Activated naive CD4-positive, alpha-beta T cell (primary cell): ENCODE measurements at places on chromosomes 2 and 18.
A peak's percentile ranks its signal among the peaks of the same experiment; 100 is the strongest.

- DNase-seq, result no peak
Observed at GRCh38 chr2:206611736-206612135, 30.6 kb upstream of the FAM237A start.

DNA sequence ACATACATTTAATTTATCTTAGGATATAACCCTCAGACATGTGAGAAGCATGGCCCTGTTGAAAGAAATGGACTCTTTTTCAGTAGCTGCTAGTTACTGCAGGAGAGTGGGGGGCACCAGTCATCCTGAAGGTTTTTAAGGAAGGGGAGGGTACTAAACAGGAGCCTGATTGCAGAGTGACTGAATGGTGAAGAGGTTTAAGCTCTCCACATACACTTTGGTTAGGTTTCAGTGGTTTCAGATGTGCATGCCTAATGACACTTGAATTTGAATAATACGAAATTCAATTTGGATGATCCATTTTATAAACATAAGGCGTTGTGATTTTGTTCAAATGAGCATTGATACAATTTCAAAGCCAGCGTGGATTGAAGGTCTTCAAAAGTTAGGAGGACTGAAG lies 10.9 kb upstream of the FAM237A start:
- no peak for DNase-seq

- DNase-seq, result no peak
Observed at GRCh38 chr2:38146275-38146906, 70.4 kb upstream of the CYP1B1 start.

GRCh38 chr18:62011416-62011815 lies 118.6 kb upstream of the RNF152 start:
- DNase-seq, result no peak

GRCh38 chr2:25053041-25053440 lies 11.2 kb downstream of the EFR3B start:
- DNase-seq, result no peak

GRCh38 chr2:196591004-196591403 lies 48.5 kb upstream of the CCDC150 start:
- DNase-seq, result no peak

DNA sequence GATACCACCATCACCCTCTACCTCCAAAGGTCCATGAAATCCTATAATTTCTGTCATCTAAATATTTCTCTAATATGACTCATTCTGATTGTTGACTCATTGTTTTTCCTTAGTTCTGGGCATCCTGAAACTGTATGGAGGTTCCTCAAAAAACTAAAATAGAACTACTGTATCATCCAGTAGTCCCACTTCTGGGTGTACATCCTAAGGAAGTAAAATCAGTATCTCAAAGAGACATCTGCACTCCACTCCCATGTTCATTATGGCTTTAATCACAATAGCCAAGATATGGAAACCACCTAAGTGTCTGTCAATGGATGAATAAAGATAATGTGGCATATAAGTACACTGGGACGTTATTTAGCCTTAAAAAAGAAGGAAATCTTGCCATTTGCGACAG lies 125.8 kb upstream of the MYO3B start:
- no peak for DNase-seq

- DNase-seq, result no peak
Observed at GRCh38 chr2:199940373-199940772, 14.9 kb downstream of the TYW5 start.

- no peak for DNase-seq
Observed at GRCh38 chr2:226664140-226664539, 135.5 kb downstream of the IRS1 start.

DNA sequence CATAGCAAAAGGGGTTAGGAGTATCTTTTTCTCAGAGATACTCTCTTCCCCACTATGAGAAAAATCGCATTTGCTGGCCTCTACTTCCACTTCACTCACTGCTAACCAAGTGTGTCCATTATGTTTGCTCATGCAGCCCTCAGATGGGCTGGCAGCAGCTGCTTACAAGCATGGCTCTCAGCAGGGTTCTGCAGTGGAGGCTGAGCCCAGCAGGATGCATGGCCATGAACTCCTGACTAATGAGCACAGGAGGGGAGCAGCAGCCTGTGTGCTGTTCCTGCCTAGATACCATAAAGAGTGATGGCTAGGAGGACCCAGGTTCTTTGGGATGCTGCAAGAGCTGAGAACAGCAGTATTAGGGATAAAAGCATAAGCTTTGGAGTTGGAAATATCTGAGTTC lies 316.9 kb upstream of the THSD7B start:
- no peak for DNase-seq

GRCh38 chr2:74250189-74250631 lies 51.8 kb downstream of the MTHFD2 start:
- DNase-seq, result peak; percentile 38

GRCh38 chr18:73683409-73684238 lies 464.0 kb downstream of the FBXO15 start:
- DNase-seq, result no peak

GRCh38 chr2:121004950-121005349 lies 269.3 kb downstream of the GLI2 start:
- DNase-seq, result no peak

DNA sequence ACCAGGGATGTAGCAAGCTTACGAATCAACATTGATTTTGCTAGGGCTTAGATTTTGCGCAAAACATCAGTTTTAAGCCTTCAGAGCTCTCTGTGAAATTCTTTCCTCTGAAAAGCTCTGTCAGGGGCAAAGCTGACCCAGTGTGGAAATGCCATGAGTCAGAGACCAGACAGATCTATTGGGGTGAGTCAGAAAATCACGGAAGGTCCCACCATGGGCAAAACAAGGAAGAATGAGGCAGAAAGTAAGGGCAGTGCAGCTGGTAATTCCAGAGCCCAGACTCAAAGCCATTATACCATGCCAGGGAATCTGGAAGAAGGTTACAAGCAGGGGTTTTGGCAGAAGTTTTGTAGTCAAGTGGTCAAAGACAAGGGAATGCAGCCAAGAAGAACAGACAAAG lies 256.6 kb upstream of the CTAGE1 start:
- DNase-seq, result no peak

DNA sequence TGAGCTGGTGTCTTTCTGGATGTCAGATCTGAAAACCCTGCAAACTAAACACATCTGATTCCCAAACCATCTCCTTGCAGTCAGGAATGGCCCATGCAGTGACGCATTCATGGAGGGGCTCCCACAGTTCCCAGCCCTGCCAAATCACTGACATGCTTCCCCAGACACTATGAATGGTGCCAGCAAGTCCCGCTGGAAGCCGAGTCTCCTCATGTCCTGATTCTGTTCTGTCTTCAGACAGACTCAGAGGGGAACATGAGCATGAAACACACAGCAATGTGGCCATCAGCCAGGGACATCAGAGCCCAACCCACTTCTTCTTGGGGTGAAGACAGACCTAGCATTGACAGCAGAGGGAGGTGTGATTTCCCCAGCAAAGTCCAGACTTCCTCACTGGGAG lies 83.7 kb downstream of the TTC32 start:
- DNase-seq, result no peak

DNA sequence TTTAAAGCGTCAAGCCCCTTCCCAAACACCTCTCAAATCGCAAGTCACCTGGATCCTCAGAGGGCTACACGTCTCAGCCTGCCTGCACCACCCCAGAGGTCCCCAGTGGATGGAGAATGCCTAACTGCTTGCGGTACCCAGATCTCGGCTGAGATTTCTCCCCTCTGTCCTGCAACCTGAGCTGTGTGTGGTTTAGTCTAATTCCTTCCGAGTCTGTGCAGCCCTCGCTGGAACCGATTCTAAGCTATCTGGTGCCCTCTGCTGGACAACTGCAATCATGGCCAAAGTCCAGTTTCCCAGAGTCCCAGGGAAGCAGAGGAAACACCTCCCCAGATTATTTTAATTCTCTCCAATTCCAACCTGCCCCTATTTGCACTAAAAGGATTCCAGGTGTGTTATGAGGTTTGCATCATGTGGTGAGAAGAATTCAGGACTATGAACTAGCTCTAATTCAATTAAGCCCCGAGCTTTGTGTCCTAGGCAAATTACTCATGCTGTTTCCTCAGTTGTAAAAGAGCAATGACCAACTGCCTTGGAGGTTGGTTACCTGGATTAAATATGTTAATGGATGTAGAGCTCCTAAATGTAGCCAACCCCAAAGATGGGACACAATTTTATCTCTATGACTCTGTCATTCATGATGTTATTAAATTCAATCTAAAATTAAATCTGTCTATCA lies 276.1 kb upstream of the NCKAP5 start:
- peak; percentile 13 for DNase-seq

DNA sequence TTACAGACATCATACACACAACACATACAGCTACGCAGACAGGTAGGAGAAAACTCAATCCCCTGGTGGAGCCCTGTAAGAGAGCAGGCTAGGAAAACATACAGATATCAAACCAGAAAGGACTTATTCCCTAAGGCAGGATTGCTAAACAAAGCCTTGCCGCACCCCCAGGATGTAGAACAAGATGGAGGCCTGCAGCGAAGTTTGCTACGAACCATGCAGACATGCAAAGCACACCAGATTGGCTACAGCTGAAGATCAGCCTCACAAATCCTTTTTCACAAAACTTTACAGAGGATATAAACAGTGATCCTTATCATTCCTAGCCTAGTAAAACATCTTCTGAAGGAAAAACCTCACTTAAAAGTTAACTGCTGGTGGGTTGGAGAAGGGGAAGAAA lies 28.3 kb downstream of the C18orf54 start:
- no peak for DNase-seq
